Stimulated activated memory B cell treated with anti-CD40 and anti-IgM and Interleukin-4, amounts not matched to agents 10 μg/mL and 1 μg/mL and 100 μg/mL, for 72 hours (primary cell): ENCODE measurements at places on chromosomes 6 and 20.

DNA sequence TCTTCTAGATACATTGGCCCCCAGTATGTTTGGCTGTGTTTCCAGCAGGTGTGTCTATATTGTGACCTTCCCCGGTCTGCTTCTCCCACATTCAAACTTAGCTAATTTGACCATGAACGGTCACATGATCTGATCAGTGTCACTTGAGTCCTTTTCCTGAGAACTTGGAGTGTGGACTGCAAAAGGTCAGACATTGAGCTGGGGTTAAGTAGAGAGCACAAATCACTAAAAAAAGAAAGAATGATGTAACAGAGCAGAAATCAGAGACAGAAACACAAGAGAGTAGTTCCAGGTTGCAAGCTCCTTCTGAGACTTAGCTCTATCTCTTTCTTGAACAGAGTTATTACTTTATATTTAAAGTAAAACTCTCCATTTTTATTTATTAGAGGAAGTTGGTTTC is 733.9 kb downstream of the CBLN4 start:
- ATAC-seq, result no peak

DNA sequence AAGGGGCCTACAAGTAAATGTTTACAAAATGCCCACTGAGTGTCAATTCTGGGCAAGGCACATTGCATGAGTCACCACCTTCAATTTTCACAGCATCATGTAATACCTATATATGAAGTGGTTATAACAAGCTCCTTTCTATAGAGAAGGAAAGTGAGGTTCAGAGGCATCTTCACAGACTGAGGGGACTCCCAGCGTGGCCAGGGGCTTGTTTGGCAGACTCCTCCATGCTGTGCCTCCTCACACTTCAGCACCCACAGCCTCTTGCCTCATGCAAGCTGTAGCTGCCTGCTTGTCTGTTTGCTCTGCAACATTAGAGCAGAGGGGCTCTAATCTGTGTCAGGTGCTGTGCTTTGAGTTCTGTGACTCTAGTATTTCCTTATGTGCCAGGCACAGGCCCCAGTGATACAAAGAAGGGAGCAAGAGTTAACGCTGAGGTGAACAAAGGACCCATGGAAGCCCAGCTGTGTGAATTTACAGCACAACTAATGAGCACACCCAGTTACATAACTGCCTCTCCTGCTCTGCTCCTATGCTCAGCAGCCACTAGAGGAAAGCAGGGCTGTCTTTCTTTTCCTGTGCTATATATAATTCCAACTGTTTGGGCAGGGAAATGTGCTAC is 72.3 kb downstream of the ZHX3 start:
- ATAC-seq, result no peak

DNA sequence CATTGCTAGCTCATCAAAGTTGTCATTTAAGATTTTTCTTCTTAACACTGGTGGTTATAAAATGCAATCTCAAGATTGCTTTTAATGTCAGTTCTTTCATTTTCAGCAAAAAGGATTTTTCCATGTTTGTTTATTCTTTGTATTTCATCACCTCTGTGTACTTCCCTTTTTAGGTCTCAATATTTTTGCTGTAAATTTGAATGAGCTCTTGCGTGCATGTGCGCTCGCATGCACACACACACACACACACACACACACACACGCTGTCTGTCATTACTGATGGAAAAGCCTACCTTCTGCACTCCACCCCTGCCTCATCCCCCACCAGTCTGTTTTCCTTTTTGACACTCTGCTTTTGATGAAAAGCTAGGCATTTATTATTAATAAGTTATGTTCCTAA is 85.3 kb upstream of the FYN start:
- peak; percentile 55 for ATAC-seq

DNA sequence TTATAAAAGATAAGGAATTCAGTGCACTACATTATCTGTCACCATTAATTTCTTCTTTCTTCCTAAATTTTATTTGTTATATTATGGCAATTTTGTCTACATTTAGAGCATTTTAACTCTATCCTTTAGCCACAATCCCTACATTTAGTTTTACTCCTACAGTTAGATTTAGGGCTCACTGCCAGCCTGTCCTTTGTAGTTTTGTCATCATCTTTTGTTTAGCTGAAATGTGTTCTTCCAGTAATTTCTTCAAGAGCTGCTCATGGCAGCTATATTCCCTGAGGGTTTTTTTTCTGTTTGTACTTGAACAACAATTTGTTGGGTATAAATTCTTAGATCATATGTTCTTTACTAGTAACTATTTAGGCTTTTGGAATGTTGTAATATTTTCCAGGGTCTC is 72.7 kb upstream of the B3GAT2 start:
- ATAC-seq, result no peak

- no peak for ATAC-seq
Observed at GRCh38 chr6:144749263-144749662, 464.1 kb downstream of the UTRN start.

GRCh38 chr6:144785056-144785455 is 499.9 kb downstream of the UTRN start:
- no peak for ATAC-seq

DNA sequence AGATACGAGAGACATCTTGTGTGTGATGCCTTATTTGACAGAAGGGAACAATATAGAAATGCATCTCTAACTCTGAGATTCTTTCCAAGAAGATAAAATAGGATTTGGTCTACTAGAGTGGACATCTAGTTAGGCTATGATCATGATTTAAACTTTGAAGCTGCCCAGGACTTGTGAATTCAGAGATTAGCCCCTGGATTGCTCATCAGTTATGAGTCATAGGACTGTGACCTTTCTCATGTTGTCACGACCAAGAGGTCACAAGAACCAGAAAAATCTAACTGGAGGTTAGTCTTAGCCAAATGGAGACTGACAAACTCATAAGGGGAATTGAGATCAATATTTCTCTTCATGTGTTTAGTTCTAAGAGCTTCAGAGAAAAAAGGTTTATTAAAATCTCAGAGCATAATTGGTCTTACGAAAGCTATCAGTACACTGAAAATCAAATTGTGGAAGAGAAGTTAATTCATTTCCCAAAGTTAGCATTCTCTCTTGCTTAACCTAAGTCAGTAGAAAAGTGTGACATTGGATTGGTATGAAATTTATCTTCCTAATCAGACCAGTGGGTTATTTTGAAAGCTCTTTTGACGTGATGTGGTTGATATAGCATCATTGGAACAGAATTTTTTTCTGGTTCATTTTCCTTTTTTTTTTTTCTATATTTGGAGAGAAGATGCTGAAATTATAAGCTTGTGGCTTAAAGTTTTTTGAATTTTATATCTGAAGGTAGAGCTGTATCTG is 245.7 kb downstream of the RNF144B start:
- ATAC-seq, result no peak

DNA sequence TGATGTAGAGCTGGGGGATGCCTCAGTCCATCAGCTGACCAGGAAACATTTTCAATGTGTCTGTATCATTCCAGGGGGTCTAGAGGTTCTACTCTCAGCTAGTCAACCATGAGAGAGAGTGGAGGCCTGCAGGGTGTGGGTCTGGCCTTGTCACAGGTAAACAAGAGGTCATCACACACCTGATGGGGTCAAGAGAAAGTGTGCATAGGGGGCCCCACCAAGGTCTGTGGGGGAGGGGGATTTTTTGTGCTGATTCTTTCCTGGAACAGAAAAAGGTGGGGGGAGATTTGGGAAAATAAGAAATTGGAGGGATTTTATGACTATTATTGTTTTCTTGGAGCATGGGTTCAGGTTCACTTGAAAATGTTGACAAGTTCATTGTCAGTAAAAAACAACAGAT is 8.9 kb upstream of the UNC93A start:
- no peak for ATAC-seq

DNA sequence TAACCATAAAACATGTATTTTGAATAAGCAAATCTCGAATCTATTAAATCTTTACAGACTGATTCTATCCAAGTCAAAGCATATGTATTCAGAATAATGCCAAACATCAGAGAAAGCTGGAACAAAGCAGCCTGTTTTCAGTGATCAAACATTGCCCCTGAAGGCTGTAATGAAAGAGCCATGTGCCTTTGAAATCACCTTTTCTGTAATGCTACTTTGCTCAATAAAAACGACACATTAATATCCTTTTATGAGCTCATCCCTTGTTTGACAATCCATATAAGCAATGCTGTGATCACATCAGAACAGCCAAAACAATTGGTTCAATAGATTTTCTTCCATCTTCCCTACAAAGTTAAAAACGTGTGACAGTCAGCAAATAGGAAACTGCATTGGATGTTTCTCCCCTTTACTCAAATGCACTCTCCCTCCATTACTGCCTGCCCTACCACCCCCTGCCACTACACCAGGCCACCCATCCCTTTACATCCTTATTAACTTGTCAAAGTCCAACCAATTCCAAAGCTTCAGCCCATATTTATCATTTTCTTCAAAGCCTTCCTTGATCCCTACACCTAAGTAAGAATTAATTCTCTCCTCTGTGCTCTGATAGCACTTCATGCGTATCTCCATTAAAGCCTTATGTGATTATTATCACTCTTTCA is 42.0 kb downstream of the THEMIS start:
- no peak for ATAC-seq

GRCh38 chr20:64156136-64156885 is 7.9 kb upstream of the MYT1 start:
- no peak for ATAC-seq

GRCh38 chr6:41909727-41910126 is 11.2 kb downstream of the MED20 start:
- ATAC-seq, result no peak

- ATAC-seq, result no peak
Observed at GRCh38 chr20:53171065-53171464, 198.9 kb downstream of the TSHZ2 start.

- no peak for ATAC-seq
Observed at GRCh38 chr6:19368511-19368910, 468.7 kb upstream of the ID4 start.

DNA sequence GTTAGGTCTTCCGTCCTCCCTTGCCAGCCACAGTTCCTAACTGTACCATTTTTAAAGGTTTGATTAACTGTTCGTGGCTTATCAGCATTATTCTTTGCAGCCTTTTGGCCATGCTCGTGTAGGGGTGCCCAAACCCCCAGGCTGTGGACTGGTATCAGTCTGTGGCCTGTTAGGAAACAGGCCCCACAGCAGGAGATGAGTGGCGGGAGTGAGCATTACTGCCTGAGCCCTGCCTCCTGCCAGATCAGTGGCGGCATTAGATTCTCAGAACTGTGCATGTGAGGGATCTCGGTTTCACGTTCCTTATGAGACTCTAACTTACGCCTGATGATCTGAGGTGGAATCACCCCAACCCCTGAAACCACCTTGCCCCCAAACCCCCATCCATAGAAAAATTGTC is 79.3 kb downstream of the TBC1D7 start:
- no peak for ATAC-seq

- ATAC-seq, result peak; percentile 58
Observed at GRCh38 chr6:113600551-113601339, 256.4 kb upstream of the MARCKS start.

DNA sequence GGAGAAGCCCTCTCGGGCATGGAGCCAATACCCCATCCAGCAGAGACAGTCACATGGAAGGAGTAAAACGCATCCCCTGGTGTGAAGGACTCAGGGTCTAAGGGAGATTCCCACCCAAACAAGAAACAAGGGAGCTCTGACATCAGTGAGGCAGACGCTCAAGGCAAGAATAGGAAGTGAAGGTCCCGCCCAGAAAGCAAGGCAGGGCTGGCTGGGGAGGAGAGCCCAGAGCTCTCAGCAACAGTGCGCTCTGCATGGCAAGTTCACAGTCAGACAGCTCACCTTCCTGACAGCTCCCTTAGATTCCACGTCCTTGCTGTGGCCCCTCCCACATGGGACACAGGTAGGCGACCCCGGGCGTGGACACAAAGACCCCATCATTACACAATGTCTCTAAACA is 85.6 kb downstream of the TTLL2 start:
- no peak for ATAC-seq

DNA sequence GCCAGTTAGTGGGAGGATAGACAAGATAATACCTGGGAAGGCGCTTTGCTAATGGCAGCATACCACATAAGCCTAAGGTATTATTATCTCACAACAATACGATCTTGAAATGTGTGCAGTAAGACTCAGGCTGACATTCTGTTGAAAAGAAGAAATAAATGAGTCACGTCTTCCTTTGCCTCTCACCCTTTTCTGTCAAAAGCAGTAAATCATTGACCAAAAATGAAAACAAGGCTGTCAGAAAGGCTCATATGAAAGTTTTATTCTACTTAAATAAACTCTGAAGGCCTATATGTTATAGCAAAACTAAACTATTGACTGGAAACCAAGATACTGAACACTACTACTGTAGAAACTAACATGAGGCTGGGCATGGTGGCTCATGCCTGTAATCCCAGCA is 43.1 kb upstream of the IL20RA start:
- ATAC-seq, result no peak

- ATAC-seq, result no peak
Observed at GRCh38 chr6:28203201-28203600, 21.9 kb upstream of the ZSCAN9 start.

- ATAC-seq, result no peak
Observed at GRCh38 chr6:14207448-14207847, 89.9 kb downstream of the CD83 start.

- ATAC-seq, result no peak
Observed at GRCh38 chr20:10673176-10673841, 490 bp downstream of the JAG1 start.

- ATAC-seq, result peak; percentile 4
Observed at GRCh38 chr6:169365567-169366257, 112.1 kb upstream of the THBS2 start.

DNA sequence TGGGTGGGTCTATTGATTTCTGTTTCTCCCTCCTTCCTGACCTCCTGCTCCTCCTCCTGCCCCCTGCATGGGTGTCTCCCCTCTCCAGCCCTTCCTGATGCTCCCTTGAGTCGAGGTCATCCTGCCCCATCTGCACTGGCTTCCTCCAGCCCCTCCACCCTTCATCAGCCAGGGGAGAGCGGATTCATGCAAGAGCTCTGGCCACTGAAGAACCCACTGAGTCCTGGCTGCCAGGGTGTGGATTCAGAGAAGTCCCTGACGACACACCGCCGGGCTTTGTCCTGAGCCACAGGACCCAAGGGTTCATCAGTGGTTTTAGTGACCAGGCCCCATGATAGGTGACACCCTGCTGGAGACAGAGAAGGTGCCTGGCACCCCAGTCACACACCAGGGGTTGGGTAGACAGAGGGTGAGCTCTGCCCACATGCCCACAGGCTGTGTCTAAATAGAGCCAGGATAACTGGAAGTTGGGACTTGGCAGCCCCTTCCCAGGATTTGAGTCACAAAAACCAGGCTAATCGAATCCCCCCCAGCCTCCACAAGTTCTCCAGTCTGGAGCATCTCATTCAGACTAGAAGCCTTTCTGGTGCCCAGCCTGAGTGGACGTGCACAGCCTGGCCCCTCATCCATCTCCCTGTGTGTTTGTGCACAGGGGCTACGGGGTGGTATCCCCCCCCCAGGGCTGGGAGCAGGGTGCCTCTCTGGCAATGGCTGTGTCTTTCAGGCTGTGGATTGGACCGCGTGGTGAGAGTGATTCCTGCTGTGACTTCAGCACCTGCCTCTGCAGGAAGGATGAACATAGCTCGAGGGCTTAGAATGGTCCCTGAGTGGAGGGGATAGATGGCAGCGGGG is 1.2 kb downstream of the GFRA4 start:
- no peak for ATAC-seq

GRCh38 chr6:14053811-14054210 is 63.8 kb upstream of the CD83 start:
- no peak for ATAC-seq

- ATAC-seq, result no peak
Observed at GRCh38 chr6:72855471-72855870, 233.6 kb downstream of the KCNQ5 start.

- ATAC-seq, result no peak
Observed at GRCh38 chr6:28353981-28354676, 4.4 kb downstream of the ZKSCAN3 start.

GRCh38 chr6:141463237-141463977 is 669.3 kb upstream of the GJE1 start:
- no peak for ATAC-seq
